ENCODE measurements at places on chromosomes 1 and 21.
A peak's percentile ranks its signal among the peaks of the same experiment; 100 is the strongest.

DNA sequence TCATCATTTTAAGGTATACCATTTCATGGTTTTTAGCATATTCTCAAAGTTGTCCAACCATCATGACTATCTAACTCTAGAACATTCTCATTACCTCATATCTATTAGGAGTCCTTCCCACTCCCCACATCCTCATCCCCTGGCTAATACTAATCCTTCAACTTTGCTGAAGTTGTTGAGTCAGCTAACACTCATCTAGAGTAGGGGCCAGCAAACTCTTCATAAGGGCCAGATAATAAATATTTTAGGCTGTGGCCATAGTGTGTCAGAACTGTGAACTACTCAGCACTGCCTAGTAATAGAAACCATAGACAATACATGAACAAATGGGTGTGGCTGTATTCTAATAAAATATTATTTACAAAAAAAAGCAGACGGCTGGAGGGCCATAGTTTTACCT lies 43.0 kb downstream of the TOR3A start:
- no peak for DNase-seq

DNA sequence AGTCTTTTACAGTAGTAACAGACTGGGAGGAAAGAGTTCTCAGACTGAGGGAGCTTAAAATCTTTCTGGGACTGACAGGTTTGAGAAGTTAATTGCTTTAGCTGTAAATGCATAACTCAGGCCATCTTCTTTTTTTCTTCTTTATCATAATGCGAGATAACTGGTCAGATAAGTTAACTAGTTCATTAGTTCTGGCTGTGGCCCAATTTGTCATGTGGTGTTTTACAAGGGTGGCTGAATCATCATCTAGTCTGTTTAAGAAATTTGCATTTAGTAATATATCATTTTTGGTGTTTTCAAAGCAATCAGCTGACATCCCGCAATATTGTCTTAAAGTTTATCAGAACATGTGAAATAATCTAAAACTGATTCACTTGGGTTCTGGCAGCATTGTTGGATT lies 14.0 kb downstream of the HSD3B2 start:
- DNase-seq = no peak

GRCh38 chr1:101540161-101540560 lies 303.3 kb downstream of the S1PR1 start:
- DNase-seq = no peak

DNA sequence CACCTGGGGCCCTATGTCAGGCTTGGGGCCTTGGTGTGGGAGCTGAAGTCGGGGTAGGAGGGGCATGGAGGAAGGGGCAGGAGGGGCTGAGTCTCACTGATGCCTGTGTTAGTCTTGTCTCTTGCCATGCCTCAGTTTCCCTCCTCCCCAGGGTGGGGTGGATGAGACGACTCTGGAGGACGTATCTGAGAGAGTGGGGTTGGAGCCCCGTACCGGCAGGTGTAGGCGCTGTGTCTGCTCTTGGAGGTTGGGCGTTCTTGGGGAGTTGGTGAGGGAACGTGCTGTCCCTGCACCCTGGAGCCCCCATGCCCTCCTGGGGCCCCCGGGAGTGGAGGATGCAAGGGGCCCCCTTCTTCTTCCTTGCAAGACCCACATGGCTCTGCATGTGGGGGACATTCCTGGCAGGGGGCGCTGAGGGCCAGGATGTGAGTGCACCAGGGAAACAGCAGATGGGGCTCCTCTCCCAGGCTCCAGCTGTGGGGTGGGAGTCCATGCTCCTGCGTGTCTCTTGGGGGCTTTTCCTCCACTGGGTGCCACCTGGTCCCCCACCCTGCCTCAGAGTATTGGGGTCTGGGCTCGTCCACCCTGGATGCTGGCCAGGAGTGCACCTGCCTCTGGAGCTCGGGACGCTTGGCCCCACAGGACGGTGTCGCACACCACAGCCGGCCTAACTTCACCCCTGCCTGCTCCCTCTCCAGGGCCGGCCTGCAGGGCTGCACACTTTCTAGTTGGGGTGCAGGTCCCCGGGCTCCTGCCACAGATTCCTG lies 1.4 kb upstream of the TNFRSF14 start:
- DNase-seq = no peak

GRCh38 chr1:162279136-162279498 lies 97.5 kb downstream of the SPATA46 start:
- DNase-seq = no peak

GRCh38 chr1:199460933-199461332 lies 566.6 kb upstream of the NR5A2 start:
- DNase-seq = no peak

- peak; percentile 83 for DNase-seq
Observed at GRCh38 chr1:211928993-211929637, 98.6 kb upstream of the LPGAT1 start.

- no peak for DNase-seq
Observed at GRCh38 chr1:231124746-231125145, 37.1 kb upstream of the TRIM67 start.

DNA sequence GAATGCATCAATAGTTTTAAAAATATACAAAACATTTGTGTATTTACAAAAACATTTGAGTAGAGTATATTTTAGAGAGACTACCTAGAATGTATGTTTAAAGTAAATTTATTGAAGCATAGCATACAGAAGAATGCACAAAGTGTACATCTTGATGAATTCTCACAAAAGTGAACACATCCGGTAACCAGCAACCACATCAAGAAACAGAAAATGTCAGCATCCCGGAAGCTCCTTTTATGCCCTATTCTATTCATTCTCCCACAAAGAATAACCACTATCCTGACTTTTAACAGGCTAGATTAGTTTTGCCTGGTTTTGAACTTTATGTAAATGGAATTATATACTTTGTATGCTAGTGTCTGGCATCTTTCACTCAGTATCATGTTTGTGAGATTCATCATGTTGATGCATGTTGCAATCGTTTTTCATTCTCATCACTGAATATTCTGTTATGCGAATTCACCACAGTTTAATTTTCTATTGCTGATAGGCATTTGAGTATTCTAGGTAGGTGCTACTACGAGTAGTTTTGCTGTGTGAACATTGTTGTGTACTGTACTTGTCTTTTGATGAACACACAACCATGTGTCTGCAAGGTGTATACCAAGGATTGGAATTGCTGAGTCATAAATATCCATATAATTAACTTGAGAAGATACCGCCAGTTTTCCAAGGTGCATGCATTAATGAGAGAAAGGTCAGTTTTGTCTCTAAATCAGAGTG lies 75.4 kb downstream of the CACHD1 start:
- no peak for DNase-seq

DNA sequence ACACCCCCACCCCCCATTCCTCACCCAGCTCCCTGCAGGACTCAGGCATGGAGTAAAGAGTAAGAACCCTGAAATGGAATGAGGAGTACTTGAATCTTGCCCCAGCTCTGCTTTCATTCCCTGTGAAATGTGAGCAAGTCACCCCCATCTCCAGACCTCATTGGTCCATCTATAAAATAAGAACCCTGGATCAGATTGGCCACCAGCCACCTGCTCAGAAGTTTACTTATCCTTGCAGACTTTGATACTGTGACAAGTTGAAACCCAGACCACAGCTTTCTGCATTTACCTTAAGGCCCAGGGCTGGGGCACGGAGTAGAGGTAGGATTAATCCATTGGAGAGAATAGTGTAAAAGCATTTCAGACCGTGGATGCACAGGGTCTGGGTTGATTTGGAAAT lies 2.2 kb downstream of the KISS1 start:
- no peak for DNase-seq

DNA sequence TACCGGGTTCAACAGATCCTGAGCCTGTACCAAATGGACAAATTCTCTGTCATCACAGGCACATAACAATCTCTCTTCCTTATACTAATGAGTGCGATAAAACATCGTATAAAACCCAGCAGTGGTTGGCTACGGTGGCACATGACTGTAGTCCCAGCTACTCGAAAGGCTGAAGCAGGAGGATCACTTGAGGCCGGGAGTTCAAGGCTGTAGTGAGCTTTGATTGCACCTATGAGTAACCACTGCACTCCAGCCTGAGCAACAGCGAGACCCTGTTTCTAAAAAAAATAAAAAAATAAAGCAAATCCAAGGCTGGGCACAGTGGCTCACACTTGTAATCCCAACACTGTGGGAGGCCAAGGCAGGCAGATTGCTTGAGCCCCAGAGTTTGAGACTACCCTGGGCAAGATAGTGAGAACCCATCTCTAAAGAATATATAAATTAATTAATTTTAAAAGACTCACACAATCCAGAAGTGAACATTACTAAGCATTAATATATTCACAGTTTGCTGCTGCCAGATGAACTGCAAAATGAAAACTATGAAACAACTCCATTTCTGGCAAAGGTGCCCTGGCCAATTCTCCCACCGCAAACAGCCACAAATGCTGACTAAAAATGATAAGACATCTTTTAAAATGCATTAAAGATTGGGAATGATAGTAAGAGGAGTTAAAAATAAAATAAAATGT lies 13.1 kb downstream of the ZBTB17 start:
- DNase-seq = no peak

- DNase-seq = peak; percentile 59
Observed at GRCh38 chr1:1354271-1355247, 3.8 kb downstream of the MXRA8 start.

- DNase-seq = no peak
Observed at GRCh38 chr1:203584507-203584906, 42.1 kb upstream of the ATP2B4 start.

- no peak for DNase-seq
Observed at GRCh38 chr1:2356911-2357845, 34.2 kb downstream of the MORN1 start.

DNA sequence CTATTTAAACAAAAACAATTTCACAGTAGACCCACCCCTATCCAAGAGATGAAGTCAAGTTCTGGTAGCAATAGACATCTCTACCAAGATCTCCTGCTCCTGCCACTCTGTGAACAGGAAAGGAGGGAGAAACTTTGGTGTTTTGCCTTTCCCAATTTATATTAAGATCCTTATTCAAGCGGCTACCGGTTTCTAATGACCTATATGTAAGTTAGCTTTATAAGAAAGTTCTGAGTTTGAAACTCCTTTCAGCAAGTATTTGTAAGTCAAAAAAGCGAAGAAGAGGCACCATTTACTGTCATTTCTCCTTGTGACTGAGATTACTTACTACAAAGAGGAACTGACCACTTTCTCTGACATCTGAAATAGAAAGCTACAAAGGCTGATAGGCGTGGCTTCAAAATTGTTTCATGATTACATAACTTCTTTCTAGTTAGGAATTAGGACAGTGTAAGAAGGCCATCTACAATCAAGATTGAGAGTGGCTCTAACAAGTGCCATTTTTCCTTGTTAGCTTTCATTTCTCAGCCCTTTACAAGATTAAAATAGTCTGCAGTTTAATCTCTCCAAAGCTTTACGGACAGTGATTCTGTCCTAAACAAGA lies at the start of gene MNDA:
MNDA (plus strand) TSS at position 448 of the 604 bp plus-strand sequence. CDS start 10,803 bp downstream, outside the sequence.
- DNase-seq = no peak

- DNase-seq = no peak
Observed at GRCh38 chr1:172719066-172719627, 60.2 kb downstream of the FASLG start.

Data from DMS53 (cell line).